ENCODE measurements at places on chromosomes 6 and 20.

DNA sequence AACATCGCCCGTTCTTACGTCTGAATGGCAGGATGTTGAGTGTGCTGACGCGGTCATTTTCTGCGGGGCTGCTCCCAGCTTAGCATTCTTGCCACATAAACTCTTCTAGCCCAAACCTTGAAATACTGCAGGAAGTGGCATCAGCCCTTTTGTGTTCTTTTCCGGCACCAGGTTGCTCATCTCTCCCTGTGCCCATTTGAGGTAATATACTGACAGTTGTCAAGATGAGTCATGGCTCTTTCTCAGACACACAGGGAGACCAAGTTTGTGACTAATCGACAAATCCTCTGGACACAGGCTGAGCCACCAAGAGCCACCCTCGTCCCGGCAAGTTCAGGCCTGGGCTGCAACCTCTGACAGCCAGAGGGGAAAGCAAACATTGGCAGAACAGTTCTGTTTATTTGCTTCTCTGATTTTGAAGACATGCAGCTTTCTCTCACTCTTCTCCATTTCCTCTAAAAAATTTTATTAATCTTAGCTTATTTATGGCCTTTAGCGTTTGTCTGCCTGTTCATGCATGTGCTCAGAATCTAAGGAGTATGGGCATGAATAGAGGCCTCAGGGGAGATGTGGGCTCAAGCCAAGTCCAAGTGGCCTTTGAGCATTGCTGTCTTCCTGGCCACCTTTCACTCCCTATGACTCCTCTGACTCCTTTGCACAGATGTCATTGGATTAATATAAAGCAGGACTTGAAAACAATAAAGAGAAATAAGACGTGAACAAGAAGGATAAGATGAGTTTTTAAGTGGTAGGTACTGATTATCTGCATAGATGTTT is 328.2 kb upstream of the JAG1 start:
- DNase-seq = peak; percentile 75

DNA sequence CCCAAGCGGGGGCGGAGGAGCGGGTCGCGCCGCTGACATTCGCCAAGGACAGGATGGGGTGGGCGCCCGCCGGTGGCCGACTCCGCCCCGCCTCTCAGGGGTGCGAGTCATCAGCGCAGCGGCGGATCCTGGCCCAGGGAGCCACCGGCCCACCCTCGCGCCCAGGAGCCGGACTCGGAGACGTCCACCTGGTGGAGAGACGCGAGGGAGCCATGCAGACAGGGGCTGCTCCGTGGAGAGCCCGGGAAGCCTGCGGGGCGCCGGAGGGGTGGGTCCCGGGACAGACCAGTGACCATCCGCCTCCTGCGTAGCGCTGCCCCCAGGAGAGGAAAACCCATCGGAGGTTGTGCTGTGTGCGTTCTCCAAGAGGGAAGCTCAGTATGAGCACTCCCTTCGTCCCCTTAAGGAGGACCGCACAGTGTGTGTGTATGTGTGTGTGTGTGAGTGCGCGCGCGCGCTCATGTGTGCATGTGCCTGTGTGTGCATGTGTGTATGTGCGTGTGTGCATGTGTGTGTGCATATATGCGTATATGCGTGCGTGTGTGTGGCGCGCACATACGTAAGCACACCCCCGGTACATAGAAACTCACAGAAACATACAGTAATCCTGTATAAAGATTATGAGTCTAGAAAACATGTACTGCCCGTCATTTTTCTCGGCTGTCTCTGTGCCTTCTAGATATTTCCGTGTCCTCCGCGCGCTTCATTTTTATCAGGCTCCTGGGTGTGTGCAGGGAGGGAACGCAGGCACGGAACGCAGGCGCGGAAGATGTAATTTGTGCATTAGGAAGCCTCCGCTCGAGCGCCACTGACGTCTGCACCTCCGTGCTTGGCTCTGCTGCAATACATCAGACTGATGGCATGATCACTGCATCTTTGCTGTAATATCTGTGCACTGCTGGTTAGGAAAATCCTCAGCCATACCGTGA is 158.9 kb downstream of the TBXT start:
- DNase-seq = peak; percentile 56

DNA sequence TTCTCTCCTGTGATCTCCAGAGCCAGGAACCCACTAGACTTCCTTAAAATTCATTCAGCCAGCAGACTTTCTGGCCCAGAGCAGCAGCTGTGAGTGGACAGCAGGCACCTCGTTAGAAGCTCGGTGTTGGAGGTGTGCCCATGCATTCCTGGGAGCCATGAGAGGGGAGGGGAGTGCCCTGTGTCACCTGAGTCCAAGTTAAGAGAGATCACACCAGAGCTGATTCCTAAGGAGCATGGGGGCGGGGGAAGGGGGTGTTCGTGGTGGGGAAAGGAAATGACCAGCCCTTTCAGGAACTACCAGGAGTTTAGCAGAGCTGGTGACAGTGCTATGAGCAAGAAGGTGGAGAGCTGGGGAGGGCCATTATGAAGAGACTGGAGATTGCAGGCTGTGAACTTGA is 46.9 kb downstream of the GFRA4 start:
- DNase-seq = peak; percentile 77

- DNase-seq = peak; percentile 92
Observed at GRCh38 chr6:159760602-159761057, 1.2 kb upstream of the ACAT2 start.

GRCh38 chr6:159842035-159842434 is 42.0 kb downstream of the PNLDC1 start:
- DNase-seq = no peak

DNA sequence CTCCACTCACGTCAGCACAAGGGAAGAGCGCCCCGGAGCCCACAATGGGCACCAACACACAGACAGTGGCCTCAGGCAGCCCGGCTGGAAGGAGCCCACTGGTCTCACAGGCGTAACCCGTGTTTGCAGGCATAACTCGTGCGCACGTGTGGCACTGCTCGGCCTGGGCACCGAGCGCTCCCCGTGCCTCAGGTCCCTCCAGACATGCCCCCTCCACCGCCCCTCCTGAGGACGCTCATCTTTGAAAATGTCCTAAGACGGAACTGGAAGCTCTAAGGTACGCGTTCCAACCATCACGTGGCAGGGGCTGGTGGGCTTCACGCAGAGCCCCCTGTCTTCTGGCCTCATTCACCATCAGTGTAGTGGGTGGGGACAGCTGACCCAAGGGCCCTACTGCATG is 44.6 kb downstream of the SSR1 start:
- no peak for DNase-seq

GRCh38 chr6:37732688-37733087 is 35.0 kb upstream of the MDGA1 start:
- DNase-seq = no peak

- DNase-seq = no peak
Observed at GRCh38 chr20:13690943-13691342, 52.2 kb upstream of the TASP1 start.

GRCh38 chr20:62653373-62653772 is 11.1 kb downstream of the SLCO4A1 start:
- no peak for DNase-seq

DNA sequence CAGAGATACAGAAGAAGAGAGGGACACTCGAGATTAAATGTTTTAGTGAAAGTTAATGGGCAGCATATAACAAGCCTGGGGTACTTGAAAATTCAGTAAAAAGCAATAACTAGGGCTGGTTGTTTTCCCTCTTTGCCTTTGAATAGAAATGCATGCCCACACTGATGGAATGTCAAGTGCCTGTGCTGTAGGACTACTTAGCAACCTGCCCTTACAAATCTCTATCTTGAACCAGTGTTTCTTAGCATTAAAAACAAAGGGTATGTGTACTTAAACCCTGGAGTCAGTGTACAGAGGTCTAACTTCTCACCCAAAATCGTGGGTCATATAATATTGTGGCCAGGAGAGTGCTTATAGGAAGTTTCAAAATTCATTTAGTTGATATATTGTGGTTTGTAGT is 37.1 kb downstream of the RNF144B start:
- DNase-seq = peak; percentile 12

GRCh38 chr6:12585497-12585958 is 131.0 kb upstream of the PHACTR1 start:
- peak; percentile 93 for DNase-seq

GRCh38 chr6:142787422-142787821 is 157.6 kb downstream of the HIVEP2 start:
- DNase-seq = no peak

DNA sequence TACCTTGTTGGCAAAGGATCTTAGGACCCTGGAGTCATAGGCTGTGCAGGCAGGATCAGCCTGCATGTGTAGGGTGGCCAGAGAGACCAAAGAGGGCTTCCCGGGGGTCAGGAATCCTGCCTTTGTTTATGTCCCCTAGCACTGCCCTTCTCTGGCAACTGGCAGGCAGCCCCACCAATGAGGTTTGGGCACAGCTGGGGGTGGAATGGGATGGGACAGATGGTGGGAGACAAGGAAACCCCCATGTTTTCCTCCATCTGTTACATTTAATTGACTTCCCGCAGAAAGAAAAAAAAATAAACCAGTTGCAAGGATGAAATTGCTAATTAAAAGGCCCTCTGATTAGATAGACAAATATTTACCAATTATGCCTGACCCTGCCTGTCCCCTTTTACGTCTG is 27.6 kb downstream of the CD40 start:
- no peak for DNase-seq

DNA sequence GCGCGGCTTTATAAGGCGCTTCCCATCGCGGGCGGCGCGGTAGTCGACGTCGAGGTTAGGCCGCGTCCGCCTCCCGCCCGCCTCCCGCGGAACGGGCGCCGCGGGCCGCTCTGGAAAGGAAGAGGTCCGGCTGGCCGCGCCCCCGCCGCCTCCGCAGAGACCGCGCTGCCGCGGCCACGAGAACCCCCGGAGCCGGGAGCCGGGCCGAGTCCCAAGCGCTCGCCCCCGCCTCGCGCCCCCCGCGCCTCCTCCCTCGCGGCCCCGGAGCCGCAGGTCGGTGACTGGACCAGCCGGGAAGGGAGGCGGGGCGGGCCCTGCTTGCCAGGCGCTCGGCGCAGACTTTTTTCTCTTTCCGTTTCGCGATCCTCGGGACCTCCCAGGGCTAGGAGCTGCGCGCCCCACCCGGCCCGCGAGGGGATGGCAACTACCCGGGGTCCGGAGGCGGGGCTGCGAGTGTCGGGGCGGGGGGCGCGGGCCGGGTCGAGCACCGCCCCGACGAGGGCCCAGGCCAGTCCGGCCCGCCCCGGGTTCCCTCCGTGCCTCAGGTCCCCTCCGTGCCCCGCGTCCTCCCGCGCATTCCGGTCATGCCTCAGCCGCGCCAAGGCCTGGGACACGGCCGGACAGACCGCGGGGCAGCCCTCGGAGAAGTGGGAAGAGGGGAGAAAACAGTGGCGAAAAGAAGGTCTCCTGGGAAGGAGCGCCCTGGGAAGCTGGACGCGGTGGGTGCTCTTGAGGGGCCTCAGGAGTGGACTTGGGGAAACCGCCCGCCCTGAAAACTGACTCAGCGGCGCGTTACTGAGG is 417 bp upstream of the PXDC1 start:
- peak; percentile 98 for DNase-seq

- peak; percentile 75 for DNase-seq
Observed at GRCh38 chr6:132933090-132933489, 118.7 kb downstream of the RPS12 start.

DNA sequence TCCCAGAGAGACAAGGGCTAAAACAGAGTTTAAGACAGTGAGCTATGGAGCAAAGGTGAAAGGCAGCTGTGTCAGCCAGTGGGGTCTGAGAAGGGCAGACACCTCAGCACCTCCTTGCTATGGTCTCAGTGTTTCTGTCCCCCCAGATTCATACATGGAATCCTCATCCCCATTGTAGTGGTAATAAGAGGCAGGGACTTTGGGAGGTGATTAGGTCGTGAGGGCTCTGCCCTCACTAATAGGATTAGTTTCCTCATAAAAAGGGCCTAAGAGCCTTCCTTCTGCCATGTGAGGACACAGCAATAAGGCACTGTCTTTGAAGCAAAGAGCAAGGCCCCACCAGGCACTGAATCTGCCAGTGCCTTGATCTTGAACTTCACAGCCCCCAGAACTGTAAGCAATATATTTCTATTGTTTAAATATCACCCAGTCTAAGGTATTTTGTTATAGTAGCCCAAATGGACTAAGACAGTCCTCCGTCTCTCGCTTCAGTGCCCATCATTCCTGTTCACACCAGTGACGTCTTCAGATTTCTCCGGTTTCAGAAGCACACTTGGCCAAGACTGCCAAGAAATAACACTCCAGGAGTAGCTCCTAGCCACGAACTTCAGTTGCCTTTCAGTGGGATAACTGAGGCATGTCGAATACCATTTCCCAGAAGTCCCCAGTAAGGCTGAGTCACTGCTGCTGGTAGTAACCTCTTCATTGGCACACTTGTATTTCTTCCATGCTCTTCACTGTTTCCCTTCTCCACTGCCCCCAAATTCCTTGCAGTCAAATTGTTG is 32.8 kb downstream of the SLC13A3 start:
- no peak for DNase-seq

DNA sequence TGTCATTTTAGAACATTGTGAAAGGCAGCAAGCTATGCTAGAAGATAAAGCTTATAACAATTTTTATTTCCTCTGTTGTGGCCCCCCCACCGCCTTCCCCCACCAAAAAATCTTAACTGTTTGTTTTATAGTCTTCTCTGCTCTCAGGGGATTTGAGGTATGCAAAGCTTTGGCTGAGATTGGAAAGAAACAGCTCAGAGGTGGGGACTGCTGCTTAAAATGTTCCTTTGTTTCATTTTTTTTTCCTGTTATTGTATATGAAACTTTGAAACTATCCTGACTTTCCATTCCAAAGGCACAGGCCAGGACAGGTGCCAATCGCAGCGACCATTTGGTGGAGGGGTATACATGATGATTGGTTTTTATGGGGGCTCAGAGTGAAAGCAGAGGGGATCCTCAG is 114.7 kb upstream of the PHACTR1 start:
- DNase-seq = no peak

DNA sequence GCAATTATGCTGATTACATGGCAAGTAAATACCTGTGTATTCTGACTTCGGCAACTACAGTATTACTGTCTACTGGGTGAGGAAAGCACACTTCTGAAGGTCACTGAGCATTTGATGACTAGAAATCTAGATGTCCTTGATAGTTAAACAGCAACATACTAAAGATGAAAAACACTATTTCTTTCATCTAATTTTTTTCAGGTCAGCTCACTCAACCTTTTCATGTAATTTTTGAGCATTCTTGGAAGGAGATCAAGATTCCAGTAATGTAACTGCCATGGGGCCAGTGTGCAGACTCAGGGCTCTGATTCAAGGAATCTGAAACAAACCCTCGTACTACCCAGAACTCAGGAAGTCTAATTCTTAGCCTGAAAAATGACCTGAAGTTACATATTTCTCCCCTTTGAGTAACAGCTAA is 222.6 kb upstream of the TAB2 start:
- peak; percentile 62 for DNase-seq

GRCh38 chr20:52922436-52922835 is 49.7 kb upstream of the TSHZ2 start:
- DNase-seq = peak; percentile 43

DNA sequence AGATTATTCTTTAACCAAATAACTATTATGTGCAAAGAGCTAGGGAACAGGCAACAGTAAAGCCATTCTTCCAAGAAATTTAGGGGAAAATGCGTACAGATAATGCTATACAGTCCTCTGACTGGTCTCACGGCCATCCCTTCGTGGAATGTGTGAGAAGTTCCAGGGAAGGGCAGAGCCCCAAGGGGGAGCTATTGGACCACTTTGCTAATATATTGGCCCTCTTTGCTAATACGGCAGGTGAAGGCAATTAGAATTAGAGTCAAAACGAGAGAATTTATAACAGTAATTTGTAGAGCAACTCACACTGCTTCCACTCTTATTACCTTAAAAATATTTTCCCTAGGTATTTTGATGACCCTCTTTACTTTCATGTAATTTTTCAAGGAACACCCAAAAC is 140.4 kb downstream of the IMPG1 start:
- peak; percentile 48 for DNase-seq

- DNase-seq = no peak
Observed at GRCh38 chr6:91802431-91802830, 1215.6 kb upstream of the MAP3K7 start.
